Small intestine (tissue), 16 donors: ENCODE measurements at places on chromosomes 5 and 9. TPM values are rescaled to one million over a fixed set of nuclear protein-coding genes. Genes with fewer than 3 reads are reported as not detected.

GRCh38 chr5:944992-945685 lies 52.5 kb downstream of the TRIP13 start:
- DNase-seq = peak; percentile 65

- DNase-seq = no peak
Observed at GRCh38 chr5:62199792-62200716, 106.0 kb upstream of the KIF2A start.

GRCh38 chr5:66585291-66585690 lies 10.9 kb upstream of the MAST4 start:
- DNase-seq = no peak

DNA sequence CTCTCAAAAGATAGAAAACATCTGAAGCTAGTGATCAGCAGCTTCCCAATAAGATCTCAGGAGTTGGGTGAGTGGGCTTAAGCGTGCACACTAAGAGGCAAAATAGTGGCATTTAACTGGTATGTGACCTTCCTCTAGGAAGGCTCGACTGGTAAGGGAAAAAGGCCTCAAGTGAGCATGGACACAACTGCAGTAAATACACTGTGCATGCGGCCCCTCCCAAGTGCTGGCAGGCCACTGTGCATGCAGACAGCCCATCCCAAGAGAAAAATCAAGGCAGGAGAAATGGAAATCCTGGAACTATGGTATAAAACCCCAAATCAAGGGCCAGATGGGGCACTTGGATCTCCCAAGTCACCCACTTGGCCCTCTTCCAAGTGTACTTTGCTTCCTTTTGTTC lies 112.7 kb downstream of the SMC2 start:
- DNase-seq = no peak

GRCh38 chr9:93576258-93577077 lies at the start of gene PHF2:
TSS of gene PHF2 (plus strand) at chr9:93576584. CDS start at chr9:93576774, 190 bp downstream.
- DNase-seq = no peak

DNA sequence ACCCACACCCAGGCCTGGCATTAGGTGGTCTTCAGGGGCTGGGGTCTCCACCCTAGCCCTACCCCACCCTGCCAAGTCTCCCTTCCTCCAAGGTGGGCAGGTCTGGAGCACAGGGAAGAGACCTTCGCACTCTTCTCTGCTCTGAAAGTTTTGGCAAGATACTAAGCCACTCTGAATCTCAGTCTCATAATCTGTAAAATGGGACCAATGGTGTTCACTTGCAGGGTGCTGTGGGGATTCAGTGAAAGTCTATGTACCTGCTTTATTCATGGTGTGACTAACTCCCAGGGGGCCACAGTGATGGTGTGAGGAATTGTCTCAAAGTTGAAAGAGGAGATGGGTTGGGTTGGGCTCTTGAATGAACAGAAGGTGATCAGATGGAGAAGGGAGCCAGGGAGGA lies 25.0 kb downstream of the LHX2 start:
- no peak for DNase-seq

DNA sequence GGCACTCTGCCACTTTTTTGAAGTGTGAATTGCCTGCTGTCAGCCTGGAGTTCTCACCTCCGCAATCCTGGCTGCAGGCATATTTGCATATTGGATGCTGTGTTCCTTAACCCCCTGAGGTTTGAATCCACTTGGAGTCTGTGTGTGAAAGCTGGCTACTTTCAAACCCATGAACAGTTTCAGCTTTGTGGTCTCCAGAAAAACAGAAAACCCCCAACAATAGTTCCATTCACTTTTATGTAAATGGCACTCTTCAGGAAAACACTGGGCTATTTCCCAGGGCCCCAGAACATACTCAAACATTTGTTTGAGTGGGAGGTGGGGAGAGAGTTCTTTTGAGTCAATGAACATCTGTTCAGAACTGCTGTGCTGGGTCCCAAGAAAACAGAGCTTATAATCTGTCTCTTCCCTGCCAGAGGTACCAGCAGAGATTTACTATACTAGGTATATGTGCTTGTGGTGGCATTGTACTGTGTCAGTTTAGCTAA lies 5.0 kb downstream of the NUDT2 start:
- DNase-seq = no peak

LCN1 gene
- polyA plus RNA-seq = not detected

TAF11L4 gene
- polyA plus RNA-seq = not detected

SNAPC4 gene
- 5.6 TPM for polyA plus RNA-seq

GPX3 gene
- 32.6 TPM for polyA plus RNA-seq
